Activated T-helper 1 cell treated with Interleukin-2 at 50 U/mL for 16 hours (primary cell): ENCODE measurements at places on chromosomes 3 and 15.

DNA sequence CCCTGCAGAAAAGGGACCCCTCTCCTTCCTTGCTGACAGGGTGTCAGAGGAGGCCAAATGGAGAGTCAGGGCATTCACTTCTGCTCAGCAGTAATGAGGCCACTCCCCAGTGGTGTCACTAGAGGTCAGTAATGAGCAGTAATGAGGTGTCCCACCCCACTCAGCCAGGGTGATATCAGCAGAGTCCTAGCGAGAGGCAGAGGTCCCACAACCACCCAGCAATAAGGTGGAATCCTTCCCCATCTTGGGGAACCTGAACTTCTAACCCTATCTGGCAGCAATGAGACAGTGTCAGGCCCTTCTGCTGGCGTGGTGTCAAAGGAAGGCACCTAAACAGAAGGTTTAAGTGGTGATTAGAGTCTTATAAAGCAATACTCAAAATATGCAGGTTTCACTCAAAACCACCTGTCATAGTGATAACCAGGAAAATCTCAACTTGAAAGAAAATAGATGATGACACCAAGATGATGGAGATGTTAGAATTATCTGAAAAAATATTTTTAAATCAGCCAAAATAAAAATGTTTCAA, 12.9 kb downstream of the OCA2 start:
- DNase-seq, result no peak

DNA sequence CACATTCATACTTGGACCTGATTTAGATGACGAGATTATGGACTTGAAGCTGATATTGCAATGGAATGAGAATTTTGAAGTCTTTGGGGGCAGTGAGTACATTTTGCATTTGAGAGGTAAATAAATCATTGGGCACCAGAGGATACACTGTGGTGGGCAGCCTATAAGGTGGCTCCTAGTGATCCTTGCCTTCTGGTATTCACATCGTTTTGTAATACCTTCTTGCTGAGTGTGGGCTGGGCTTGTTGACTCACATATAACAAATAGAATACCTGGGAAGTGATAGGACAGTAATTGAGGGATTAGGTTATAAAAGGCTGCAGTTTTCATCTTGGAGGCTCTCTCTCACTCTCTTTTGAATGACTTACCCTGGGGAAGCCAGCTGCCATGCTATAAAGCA, 605.5 kb upstream of the KCNMB2 start:
- no peak for DNase-seq

GRCh38 chr3:66441129-66441528, 59.7 kb downstream of the LRIG1 start:
- DNase-seq, result no peak

DNA sequence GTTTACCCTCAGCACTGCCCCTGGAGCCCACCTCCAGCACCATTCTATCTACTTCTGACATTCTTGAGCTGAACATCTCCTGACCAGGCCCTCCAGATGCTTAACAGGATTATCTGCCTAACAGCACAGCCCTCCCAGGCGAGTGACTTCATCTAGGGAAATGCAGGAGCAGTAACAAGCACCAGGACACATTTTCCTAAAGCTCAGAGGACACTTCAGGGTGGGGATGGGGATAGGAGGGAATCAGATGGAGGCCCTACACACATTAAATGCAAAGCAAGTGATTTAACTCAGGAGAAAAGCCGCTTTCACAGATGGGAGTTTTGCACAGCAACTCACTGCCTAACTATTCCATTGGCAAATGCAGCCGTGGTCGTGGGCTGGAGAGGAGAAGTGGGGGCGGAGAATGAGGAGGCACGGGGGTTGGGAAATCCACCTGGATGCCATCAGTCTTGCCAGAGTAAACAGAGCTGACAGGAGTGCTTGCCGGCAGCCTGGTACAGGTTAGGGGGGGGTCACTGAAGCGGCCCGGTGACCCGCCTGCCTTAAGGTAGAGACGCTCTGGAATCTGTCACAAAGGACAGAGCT, 21.3 kb upstream of the BNC1 start:
- DNase-seq, result no peak

- no peak for DNase-seq
Observed at GRCh38 chr15:74903676-74904075, 3.0 kb downstream of the FAM219B start.

- DNase-seq, result no peak
Observed at GRCh38 chr3:47004369-47005211, 25.1 kb downstream of the NBEAL2 start.

DNA sequence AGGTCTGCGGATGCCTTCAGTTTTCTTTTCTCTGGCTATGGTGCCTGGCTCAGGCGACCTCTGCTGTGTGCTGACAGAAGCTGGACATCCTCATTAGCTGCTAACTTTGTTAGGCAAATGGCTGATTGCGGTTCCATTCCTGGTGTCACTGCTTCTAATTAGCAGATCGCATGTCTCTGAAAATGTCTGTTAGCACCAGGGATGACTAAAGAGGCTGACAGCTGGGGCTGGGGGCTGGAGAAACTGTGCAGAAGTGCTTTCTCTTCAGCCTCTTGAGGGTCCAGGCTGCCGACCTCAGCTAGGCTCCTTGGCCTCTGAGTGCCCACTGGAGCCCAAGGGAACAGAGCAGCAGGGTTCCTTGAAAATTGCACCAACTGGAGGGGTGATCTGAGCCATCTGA, 39.3 kb downstream of the CHCHD6 start:
- DNase-seq, result no peak

DNA sequence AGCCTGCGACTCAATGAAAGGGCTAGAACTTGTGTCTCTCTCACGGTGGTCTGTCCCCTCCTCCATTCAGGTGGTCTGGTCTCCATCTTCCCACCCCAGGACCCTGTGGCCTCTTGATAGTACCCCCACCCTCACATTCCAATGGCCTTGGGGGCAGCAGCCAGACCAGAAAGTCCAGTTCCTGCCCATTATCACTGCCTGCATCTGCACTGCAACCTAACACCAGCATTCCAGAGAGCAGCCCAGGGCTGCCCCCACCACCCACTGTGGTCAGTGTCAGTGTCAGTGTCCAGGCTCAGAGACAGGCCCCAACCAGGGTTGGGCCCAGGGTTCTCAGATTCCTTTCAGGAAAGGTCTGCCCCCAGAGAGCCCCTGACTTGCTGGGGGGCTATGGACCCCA, 12.6 kb downstream of the IGDCC3 start:
- DNase-seq, result no peak

DNA sequence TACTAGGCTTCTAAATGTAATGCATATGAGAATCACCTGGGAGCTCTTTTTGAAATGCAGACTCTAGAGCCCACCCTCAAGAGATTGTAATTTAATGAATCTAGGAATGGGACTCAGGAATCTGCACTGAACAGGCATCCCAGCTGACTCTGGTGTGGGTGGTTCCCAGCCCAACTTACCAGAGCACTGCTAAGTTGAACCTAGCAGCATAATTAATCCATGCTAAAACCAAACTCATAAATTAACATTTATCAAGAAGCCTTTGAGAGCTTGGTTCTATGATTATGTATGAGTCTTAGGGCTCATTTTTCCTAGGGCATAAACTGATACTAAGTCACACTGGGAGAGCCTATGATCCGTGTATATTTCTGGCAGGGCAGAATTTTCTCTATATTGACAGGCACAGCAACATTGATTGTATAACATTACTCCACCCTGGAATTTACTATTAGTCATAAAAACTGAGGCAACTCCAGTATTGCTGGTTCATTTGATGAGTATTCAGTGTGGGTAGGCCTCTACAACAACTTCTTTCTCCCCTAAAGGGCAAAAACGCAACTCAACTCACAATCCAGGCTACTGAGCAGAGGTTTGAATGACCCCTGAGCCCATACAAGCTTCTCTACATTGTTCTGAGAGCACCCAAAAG, 10.7 kb upstream of the CSTA start:
- no peak for DNase-seq

DNA sequence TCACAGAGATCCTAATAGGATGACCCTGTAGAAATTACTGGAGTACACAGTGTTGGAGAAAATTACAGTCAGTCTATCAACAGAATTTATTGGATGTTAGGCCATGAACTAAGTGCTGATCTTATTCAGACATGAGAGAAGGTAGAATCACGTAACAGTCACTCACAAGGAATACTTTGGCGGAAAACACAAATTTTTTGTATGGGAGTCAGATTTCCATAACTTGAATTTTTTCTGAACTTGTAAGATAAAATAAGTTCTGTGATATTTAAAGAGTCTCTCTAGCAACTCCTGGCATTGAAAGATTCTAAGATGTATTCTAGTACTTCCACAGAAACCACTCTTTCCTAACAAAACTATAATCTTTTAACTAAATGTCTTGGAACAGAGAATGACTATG, 178.8 kb upstream of the MME start:
- no peak for DNase-seq

- DNase-seq, result no peak
Observed at GRCh38 chr3:30742796-30743619, 136.6 kb downstream of the TGFBR2 start.

DNA sequence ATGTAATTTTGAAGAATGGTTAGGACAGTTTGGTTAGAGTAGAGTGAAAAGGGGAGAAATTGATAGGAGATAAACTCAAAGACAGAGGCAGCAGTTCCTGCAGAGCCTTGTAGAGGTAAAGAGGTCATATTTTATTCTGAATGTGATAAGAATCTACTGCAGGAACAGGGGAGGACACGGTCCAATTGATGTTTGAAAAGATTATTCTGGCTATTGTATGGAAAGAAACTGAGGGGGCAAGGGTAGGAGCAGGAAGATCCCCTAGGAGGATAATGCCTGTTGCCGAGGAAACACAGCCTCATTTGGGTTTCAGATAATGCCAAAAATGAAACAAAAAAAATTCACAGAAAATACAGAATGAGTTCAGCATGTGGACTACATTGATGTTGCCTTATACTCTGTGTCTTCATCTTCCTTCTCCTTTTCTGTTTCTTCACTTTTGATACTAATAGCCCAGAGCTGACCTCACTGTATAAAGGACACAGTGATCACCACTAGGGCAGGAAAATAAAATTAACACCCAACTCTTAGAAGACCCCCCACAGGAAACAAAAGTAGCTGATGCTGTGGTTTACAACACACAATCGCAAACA, 454.6 kb upstream of the UBE2E2 start:
- DNase-seq, result no peak

GRCh38 chr3:154334973-154335420, 10.7 kb upstream of the DHX36 start:
- DNase-seq, result no peak

DNA sequence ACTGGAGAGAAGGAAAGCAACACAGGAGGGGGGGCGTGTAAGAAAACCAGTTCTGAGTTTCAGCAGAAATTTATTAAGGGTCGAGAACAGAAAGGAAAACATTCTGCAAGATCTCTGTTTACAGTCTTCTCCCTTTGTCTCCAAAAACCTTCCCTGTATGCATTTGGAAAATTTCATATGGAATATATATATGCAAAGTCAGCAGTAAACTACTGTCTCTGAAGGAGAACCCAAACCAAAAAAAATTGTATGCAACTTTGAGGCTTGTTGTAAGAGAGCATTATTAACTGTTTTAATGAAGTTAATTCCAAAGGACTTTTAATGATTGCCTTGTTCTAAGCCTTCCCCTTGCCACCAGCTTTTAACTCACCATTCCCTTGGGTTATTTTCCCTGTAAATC, 238.2 kb upstream of the GPR149 start:
- no peak for DNase-seq

- DNase-seq, result no peak
Observed at GRCh38 chr3:143810166-143810952, 37.9 kb downstream of the SLC9A9 start.
